GM23338 (cell line): ENCODE measurements at places on chromosomes 6 and 20. TPM values are rescaled to one million over a fixed set of nuclear protein-coding genes. Genes with fewer than 3 reads are reported as not detected.

Gene NNAT
- 1.6 and 4.3 TPM in 2 replicates for total RNA-seq

Gene CPNE5
- total RNA-seq = 0.12 and 0.14 TPM in 2 replicates

DNA sequence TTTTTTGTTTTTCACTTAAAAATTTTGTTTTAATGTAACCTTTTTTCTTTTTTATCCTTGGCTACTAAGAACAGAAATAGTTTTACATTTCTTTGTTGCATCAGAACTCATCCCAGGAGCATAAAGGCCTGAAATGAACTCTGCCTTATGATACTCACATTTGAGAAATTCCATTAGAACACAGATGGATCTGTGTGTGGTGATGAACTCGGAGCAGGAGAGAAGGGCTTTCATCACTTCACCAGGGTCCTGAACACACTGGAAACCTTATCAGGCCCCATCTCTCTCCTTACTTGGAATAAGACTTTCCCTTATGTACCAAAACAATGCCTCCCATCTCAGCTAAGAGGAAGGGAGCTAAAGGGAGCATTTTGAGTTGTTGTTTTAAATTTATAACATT is 139.4 kb downstream of the PHF3 start:
- DNase-seq = no peak

DNA sequence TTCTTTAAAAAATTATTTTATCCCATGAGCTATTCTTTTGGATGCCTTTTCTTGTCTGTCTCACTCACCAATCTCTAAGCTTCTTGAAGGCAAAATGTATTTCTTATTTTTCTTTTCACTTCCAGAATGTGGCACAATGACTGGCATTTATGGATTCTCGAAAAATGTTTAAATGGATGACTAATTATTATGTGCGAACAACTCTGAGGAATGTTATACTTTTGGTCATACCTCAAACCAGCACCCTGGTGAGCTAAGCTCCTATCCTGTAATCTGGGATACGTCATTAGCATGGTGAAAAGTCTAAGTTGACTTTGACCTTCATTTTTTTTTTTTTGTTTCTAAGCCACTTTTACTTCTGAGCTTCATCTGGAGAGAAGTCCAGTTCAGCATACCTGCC is 214.0 kb upstream of the CEP162 start:
- DNase-seq = no peak

GRCh38 chr6:160069050-160069454 is 52.6 kb upstream of the SLC22A1 start:
- DNase-seq = no peak

DNA sequence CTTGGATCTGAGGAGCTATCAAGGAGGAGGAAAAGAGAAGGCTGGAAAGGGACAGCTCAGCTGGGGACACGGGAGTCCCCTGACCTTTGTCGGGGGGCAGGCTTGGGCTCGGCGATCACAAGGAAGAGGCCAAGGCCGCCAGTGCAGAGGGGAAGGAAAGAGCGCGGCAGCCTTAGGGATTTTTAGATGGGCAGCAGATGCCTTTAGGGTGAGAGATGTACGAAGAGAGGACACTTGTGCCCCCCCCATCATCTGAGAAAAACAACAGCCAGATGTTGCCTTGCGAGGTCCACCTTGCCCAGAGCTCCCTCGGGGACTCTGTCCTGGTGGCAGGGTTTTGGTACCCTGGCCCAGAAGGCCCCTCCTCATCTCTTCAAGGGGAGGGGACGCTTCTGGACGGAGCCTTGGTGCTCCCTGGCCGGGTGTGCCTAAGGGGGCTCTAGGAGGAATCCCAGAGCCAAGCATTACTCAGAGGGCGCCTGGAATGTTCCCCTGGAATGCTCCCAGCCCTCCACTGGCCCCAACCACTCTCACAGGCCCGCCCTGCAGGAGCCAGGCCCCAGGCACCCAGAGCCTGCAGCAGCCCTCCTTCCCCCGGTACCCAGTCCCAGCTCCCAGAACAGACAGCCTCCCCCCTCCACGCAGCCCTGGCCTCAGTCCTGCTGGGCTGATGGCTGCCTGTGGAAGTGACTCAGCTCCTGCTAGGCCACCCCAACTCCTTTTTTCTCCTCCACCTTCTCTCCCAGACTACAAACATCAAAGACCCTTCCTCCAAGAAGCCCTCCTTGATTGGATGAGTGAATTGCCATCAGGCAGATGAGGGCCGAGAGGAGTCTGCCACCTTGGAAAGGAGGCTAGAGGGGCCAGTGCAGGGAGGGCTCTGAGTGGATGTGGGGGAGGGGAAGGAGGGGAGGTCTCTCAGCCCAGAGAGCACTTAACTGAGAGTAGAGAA is 1.8 kb downstream of the ADAM33 start:
- peak; percentile 66 for DNase-seq

- DNase-seq = no peak
These were observed 43.1 kb downstream of the DCBLD1 start for GRCh38 chr6:117525607-117526006.

DNA sequence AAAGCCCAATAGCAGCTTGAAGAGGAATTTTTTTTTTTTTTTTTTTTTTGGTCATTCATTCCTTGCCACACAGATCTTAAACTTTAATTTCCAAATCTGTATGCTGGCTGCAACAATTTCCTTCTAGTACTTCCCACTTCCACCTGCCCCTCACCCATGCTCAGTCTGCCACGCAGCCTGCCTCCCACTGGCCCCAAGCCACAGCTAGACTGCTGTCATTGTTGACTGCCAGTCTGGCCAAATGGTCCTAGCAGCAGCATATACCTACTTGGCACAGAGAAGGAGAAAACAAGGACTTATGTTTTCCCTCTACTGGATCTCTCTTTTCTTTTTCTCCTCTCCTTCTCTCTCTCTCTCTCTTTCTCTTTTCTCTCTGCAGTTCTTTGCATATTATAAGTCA is 118.3 kb upstream of the HEY2 start:
- no peak for DNase-seq

DNA sequence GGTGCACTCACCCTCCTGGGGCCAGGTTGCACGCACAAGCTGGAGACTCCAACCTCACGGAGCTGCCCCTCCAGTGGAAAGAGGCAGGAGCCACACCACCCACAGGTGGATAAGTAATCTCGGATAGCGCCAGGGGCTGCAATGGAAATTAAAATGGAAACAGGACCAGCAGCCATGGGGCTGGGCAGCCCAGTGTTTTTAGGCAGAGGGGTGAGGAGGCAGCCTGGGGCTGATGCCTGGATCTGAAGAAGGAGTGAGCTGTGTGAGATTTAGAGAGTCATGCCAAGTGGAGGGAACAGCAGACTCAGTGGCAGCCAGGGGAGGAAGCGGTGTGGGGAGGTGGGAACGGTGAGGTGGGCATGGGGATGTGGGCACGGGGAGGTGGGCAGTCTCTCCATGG is 275.6 kb downstream of the SMOC2 start:
- DNase-seq = no peak

DNA sequence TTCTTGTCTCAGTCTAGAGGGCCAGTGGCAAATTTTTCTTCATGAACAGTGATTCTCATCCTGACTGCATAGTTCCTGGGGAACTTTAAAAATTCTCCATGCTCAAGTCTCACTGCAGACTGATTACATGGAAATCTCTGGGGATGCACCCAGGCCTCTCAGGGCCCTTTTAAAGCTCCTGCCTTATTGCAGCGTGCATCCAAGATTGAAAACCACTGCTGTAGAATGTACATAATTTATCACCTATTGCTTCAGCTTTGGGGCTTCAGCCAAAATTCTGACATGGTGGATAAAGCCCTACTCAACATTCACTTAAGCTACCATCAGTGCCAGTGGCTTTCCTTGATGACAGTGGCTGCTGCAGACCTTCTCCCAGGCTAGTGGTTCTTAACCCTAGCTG is 143.8 kb downstream of the BTBD3 start:
- no peak for DNase-seq
